ENCODE measurements at places on chromosomes 2 and 18. TPM values are rescaled to one million over a fixed set of nuclear protein-coding genes. Genes with fewer than 3 reads are reported as not detected.

MPPE1 gene
- total RNA-seq: 31.6 TPM

GRCh38 chr2:53969285-53969967 lies 1.4 kb downstream of the PSME4 start:
- no peak for DNase-seq

SLC40A1 gene
- total RNA-seq: 2.1 TPM

- no peak for DNase-seq
Measured at GRCh38 chr2:150062416-150062815, 425.1 kb downstream of the RND3 start.

ALLC gene
- not detected for total RNA-seq

TCF23 gene
- total RNA-seq: not detected

- no peak for DNase-seq
Measured at GRCh38 chr2:33181466-33181865, 234.7 kb downstream of the LTBP1 start.

DNA sequence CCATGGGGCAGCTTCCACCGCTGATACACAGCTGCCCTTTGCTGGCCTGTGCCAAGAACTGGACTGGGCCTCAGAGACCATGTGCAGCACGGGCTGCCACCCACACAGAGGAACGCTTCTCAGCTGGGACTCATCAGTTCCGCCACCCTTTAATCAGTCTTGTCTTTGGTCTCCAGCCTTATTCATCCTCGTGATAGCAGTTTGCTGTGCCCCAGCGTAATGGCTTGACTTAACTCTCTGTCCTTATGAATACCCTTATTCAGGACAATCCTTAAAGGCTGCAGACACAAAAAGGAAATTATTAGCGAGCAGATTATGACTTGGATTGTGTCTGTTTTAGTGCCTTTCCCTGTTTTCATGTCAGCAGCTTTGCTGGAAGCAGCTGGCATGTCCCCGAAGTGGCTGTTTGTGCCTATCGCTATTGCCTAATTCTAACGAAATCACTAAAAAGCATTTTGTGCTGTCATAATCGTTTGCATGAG lies 108.9 kb upstream of the DAPL1 start:
- DNase-seq: no peak

DNA sequence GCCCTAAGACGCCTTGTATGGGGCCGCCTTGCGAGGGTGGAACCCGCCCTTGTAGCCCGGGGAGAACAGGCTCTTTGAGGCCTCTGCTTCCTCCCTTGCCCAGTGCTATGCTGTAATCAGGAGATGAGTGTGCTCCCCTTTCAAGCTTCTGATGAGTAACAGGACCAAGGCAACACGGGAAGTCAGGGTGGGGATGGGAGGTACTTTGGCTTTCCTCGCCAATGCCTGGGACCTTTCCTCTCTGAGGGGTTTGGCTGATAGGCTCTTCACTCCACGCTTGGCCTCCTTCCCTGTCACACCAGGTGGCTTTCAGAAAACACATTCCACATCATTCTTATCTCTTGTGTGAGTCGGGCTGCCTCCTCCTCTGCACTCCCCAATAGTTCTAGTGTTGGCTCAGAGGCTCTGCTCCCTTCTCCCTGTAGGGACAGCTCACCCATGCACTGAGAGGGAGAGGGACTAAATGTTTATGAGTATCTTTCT lies 223.7 kb upstream of the TRIB2 start:
- DNase-seq: peak; percentile 30

- DNase-seq: no peak
Measured at GRCh38 chr2:79013629-79014028, 11.9 kb upstream of the REG3G start.

GALNT13 gene
- not detected for total RNA-seq

- no peak for DNase-seq
Measured at GRCh38 chr2:163970058-163970813, 234.4 kb upstream of the FIGN start.

DCDC2C gene
- not detected for total RNA-seq

DNA sequence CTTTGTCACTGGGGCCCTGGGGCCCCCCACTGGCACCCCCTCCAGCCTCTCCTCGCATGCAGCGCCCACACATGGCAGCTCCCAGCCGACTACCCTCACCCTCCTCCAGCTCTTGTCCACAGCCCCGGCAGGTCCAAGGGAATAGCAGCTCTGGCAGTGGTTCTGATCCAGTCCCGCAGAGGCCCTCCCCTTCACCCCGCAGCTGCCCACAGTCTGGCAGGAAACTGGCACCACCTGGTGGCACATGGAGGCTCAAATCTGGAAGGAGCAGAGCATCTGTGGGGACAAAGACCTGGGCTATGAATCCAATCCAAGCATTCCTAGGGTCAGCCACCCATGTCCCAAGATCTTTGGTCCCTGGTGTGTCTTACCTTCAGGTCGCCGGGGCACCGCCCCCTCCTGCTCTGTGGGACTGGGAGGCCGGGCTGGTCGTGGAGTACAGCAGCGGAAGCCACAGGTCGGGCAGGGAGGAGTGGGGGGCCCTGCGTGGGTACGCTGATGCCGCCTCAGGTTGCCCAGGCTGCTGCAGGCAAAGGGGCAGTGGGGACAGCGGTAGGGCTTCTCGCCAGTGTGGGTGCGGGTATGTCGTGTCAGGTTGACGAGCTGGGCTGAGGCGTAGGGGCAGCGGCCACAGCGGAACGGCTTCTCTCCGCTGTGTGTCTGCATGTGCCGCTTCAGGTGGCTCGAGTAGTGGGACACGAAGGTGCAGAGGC lies 2.3 kb downstream of the ZNF513 start:
- DNase-seq: no peak

TEKT4 gene
- not detected for total RNA-seq

- DNase-seq: no peak
Measured at GRCh38 chr2:139175510-139175909, 395.3 kb upstream of the NXPH2 start.

KHK gene
- 5.5 TPM for total RNA-seq

DNA sequence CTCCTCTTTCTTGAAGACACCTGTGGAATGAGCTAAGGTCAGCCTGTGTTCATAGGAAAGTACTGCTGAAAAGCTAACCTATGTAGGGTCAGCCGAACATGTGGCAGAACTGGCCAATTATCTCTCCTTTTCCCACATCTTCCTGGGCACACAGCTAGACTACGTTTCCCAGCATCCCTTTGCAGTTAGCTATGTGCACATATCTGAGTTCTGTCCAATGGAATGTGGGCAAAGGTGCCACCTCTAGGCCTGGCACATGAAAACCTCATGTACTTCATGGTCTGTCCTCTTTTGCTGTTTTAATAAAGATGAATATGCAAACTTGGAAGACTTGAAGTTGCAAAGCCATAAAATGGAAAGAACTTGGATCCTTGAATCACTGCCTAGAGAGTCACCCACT lies 352.6 kb downstream of the TNS1 start:
- DNase-seq: no peak

CDK15 gene
- total RNA-seq: not detected

DNA sequence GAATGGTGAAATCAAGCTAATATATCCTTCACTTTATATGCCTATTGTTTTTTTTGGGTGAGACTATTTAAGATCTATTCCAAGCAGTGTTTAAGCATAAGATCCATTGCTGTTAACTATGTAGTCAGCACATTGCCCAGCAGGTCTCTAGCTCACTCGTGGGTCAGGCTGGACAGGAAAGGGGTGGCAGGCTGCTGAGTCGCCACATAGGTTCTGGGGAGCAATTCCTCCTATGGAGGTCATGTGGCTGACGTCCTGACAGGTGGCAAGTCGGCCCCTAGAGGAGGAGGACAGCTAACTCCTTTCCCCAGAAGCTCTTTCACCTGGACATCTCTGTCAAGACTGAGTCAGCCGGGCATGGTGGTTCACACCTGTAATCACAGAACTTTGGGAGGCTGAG lies 13.9 kb upstream of the RAB31 start:
- DNase-seq: no peak

DNA sequence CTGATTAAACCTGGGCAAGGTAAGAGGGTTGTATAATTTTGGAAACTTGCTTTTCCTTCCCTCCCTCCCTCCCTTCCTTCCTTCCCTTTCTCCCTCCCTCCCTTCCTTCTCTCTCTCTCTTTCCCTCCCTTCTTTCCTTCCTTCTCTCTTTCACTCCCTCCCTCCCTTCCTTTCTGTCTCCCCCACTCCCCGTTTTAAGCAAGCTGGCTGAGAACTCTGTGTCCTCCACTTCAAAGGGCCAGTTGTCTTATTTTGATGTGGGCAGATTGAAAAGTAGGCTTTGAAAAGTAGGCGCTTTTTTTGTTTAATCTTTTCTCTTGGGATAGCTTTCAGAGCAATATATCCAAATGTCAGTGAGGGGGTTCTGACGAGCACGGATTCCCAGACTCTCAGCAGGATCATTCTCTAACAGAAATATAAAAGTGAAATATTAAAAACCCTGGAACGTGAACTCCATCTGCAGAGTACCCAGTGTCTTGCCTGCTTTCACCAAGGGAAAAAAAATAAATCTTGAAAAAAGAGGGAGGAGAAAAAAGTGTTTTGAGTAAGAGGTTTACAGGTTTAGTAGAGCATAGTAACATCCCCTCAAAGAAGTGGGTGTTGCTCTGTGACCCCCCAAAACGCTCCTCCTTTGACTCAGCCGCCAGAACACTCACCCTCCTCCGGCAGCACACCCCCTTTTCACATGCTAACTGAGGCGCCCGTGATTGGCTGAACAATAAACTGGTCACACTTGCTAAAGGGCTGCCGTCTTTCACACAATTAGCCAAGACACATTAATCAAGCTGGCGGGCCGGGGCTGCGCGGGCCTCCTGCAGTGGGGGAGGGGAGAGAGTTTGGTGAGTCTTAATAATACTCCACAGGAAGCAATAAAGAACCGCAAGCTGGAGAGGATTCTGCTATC lies 52.2 kb downstream of the CDK15 start:
- DNase-seq: no peak

All from activated T-cell treated with anti-CD3 and anti-CD28 coated beads, Interleukin-2, amount 50 U/mL, for 4 hours (primary cell).